NCI-H2171 treated with DMSO at 0.1 percent for 48 hours (cell line): ENCODE measurements at places on chromosomes 7 and 10.

DNA sequence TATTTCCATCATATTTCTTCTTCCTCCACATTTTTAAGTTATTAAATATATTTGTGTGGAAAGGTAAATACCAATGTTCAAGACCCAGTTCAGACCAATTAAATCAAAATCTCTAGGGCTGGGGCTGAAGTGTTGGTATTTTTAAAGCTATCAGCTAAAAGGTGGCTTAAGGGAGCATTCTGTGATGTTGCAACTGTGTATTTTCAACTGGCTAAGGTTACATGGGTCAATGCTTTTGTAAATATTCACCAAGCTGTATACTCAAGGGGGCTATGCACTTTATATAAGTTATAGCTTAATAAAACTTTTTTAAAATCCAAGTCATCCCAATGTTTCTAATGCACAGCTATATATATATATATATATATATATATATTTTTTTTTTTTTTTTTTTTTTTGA, 316.9 kb upstream of the GRM3 start:
- no peak for DNase-seq

- no peak for DNase-seq
Observed at GRCh38 chr7:18844735-18845134, 272.7 kb downstream of the TWIST1 start.

DNA sequence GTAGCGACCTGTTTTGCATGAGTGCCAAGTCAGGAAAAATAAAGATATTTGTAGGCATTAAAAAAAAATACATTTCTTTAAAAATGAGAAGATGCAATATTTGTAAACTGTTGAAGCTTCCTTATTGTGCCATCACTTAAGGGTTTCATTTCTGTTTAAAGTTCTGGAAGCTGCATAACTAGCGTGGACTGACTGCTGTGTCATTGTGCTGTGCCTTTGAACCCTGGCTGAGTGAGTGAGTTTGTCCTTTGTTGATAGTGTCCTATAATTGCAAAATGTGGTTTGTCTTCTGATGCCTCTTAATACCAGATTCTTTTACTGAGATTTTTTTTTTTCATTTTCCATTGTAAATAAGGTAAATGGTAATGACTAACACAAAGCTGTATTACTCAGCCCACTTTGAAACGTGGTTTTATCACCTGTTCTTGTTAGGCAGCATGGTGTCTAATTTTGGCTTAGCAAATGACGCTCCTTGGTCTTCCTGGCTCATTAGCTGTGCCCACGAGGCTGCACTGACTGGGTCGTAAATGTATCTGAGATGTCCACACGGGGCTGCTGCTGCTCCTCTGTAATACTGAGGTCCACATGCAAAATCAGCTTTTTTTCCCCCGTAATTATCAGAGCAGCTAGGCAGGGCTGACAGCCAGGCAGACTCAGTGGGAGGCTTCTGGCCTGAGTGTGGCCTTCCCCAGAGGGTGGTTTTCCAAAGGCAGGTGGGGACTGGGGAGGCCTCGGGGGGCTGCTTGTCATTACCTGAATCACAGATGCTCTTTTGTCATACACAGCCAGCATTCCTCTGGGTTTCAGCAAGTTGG, 14.8 kb downstream of the ZSCAN25 start:
- no peak for DNase-seq

DNA sequence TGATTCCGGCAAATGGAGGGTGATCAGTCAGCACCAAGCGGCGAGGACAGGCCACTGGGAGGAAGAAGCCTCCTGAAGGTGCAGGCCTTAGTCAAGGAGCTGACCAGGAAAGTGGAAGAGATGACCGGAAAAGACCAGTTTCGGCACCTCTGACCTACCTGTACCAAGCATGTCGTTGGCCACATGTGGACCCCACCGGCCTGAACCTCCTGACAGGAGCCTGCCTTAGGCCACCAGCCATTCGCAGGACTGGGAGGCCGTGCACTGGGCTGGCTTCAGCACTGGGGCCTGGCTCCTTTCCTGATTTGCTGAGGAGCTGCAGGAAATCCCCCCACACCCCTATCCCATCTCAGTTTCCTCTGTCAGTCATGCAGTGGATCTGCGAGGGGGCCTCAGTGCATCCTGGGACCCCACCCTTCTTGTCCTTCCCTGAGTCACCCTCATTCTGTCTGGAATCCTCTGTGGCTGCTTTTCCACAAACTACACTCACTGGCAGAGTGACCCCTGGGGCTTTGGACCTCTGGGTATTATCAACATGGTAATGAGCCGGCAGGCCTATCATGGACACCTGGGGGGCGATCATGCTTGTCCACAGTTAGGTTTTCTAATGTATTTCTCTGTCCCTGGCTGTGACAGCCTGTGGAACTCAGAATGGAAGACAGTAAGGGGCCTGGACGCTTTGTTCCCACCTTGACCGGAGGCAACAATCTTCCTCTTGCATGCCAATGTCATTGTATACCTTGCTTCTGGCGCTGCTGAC, 33.0 kb downstream of the RAMP3 start:
- DNase-seq: no peak

DNA sequence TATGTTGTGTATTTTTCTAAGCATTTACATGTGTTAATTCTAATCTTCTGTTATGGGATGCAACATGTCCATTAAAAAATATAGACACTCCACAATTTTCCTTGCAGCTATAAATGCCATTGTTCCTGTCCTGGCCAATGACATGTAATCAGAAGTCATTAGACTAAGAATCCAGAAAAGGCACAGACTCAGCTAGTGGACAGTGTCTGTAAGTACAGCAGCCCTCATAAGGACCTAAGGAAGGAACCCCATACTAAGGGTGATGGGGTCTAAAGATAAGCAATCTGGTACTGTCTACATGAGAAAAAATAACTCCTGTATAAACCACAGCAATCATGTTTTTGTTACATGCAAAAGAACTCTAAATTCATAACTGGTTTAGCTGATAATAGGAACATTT, 115.9 kb downstream of the GPR85 start:
- no peak for DNase-seq

- no peak for DNase-seq
Observed at GRCh38 chr7:33261585-33261984, 132.2 kb downstream of the BBS9 start.
